ENCODE measurements at places on chromosomes 16 and 17.

- no peak for DNase-seq
These were observed 55.4 kb downstream of the GP2 start for GRCh38 chr16:20271893-20272292.

DNA sequence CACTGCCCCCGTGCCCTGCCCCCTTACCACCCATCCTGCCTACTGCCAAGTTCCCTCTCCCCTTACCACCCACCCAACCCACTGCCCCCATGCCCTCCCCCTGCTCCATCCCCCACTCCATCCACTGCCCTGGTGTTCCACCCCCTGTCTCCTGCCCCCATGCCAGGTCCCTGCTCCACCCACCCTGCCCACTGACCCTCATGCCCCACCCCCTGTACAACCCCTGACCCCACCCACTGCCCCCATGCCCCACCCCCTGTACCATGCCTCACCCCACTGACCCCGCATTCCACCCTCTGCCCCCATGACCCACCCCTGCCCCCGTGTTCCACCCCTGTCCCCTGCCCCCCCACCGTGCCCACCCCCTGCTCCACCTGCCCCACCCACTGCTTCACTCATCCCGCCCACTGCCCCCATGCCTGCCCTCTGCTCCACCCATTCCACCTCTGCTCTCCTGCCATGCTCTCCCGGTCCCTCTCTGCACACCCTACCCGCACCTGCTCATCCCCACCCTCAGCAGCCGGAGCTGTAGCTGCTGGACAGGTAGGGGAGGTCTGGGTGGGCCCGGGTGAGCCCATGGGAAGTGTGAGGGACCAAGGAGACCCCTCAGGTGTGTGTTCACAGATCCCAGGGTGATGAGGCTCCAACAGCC is 7.4 kb upstream of the FN3KRP start:
- DNase-seq: no peak

DNA sequence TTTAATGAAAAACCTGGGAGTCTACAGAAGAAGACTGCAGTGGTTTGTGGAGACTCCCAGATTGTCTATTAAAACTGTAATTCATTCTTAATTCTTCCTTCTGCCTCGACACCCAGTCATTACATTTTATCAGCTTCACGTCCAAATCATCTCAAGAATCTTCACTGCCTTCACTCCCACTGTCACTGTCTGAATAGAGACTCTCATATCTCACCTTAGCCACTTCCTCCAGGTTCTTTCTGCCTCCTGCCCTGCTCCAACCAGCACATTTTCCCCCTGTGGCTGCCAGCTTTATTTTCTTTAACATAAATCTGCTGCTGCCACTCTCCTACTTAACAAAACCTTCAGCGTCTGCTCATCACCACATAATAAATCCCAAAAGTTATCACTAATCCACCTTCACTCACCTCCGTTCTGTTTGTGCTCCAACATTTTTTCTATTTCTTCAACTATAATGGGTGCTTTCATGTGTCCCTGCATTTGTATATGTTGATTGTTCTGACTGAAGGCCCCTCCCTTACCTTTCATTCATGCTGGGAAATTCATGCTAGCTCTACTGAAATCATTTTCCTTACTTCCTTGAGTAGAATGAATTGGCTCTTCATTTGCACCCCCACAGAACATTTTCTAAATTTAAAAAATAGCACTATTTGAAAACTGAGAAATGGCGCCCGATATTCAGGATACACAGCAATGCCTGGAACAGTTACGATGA is 38.9 kb downstream of the KCNJ2 start:
- DNase-seq: no peak

DNA sequence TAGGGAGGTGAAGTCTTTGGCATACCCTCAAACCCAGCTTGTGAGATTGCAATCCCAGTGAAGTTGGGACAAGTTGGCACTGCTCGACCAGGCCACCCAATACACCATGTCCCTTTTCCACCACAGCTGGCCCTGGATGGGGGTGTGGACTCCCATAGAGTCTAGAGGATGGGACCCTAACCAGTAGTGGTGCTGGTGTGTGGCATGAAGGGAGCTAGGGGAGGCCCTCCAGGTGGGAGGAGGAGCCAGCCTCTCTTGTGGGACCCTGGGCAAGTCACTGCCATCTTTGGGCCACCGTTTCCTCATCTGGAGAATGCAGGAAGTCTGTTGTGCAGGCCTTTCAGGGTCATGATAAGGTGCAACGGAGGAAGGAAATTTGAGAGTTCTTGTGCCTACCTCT is 1854.9 kb downstream of the TP53TG3F start:
- no peak for DNase-seq

GRCh38 chr17:39867880-39868553 is at the start of gene ZPBP2:
Gene ZPBP2, plus strand, starts transcription at chr17:39868202. Its CDS starts 153 bp downstream, at chr17:39868355.
- DNase-seq: no peak

DNA sequence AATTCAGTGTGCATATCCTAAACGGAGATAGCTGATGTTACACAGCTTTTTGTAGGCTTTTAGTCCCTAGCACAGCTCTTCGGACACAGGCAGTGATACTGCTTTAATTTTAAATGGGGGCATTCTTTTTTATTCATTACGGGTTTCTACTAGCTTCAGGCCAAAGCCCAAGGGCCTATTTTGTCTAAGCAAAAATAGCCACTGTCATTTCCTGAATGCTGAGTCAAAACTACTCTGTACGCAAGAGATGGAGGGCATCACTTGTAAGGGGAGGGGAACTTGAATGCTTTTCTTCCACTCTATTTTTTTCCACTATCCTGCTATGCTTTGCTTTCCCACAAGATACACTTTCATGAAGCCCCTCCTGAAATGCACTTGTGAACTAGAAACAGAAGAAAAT is 360.7 kb downstream of the PMP22 start:
- DNase-seq: no peak

DNA sequence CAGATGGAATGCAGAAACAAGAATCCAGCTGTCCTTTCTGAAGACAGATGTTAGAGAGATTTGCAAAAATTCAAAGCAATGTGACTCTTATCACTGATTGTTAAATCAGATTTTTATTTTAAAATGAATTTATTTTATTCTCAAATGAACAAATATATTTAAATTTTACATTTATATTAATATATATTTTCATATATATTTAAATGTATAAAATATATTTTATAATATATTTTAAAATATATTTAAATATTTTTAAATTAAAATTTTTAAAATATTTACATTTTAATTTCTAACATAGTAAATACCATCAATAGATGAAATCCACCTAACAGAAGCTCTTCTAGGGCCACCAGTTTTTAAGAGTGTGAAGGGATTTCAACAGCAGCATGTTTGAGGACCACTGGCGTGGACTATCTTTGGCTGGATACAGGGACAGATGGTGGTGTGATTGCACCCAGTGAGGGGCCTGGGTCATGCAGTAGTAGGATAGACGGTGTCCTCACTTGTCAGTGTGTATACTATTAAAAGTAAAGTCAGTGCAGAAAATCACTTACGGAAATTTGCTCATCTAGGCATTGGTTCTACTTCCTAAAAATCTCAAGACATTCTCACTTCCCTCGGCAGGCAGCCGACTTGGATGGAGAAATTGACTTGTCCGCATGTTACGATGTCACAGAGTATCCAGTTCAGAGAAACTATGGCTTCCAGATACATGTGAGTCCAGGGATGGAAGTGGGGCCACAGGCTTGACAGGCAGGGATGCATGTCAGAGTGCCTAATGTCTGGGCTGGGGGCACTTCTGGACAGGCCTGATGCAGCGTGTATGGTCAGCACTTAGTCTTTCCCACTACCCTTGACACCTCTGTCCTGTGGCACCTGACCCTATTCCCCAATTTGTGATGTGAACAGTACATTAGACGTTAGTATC is 56.3 kb downstream of the PLD6 start:
- no peak for DNase-seq

DNA sequence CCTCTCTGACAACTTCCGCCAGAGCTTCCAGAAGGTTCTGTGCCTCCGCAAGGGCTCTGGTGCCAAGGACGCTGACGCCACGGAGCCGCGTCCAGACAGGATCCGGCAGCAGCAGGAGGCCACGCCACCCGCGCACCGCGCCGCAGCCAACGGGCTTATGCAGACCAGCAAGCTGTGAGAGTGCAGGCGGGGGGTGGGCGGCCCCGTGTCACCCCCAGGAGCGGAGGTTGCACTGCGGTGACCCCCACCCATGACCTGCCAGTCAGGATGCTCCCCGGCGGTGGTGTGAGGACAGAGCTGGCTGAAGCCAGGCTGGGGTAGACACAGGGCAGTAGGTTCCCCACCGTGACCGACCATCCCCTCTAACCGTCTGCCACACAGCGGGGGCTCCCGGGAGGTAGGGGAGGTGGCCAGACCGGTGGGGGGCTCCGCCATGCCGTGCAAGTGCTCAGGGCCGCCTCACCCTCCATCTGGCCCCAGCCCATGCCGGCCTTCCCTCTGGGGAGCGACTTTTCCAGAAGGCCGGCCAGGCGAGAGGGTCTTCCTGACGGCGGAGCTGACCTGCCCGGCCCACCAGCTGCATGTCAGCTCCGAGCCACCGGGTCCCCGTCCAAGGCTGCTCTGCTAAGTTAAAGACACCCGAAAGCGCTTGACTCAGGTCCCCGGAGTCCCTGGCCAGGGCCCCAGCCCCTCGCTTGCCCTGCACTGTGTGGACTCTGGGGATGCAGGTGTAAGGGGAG is 7.4 kb downstream of the SSTR5 start:
- DNase-seq: no peak

GRCh38 chr17:75738218-75738802 is 17.1 kb downstream of the ITGB4 start:
- peak; percentile 48 for DNase-seq

DNA sequence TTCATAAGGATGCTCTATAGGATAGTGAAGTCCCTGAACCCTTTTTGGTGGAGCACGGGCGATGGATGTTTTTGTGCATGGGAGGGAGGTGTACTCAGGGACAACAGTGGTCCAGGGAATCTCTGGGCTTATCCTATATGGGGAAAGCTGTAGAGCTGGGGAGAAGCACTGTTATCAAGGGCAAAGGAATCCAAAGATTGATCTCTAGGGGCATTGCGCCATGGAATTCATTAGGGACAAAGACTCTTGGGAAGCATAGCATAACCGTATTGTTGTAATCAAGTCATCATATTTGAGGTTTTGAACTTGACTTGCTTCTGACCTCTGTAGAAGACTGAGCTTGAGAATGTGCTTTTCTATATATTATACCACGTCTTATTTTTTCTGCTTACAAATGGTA is 172.9 kb upstream of the ZFHX3 start:
- DNase-seq: no peak

DNA sequence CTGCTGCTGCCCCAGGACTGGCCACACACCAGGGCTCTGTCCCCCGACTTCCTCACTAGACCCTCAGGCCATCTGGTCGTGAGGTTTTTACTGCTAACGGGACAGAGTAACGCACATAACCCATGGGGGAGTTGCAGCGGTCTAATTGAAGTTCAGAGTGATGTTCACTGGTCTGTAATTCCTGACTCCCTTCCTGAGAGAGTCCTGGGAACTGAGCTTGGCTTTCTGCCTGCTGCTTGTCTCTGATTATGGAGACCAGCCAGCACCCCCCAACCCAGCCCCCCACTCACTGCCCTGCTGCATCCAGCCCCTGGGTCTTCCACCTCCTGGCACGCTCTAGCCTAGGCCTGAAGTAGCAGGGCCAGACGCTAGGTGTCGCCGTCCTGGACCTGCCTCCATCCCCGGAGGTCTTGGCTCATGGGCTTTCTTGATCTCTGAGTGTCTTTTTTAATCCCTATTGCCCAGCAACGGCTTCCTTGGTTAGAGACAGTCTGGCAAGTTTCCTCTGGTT is 192.9 kb downstream of the CCDC182 start:
- DNase-seq: no peak

DNA sequence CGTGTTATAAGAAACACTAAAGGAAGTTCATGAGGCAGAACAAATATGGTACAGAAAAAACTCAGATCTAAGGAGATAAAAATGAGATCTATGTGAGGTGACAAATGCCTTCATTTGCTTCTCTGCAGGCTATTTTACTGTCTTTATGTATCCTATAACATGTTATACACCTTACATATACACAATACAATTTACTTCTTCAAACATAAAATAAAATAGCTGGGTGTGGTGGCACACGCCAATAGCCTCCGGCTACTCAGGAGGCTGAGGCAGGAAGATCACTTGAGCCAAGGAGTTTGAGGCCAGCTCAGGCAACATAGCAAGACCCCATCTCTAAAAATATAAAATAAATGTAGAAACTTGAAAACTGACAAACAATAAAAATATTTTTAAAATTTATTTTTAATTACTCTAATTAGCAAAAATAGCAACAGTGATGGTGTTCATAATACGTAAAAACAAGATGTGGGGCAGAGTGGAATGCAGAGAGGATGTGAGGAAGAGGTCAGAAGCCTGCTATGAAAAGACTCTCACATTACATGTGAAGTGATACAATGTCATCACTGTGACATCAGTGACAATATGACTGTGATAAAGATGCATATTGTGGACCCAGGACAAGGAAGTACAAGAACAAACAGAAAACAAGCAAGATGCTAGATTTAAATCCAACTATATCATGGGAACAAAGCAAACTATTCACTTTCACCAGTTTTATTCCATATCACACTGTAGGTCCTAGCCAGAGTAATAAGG is 31.0 kb downstream of the VPS53 start:
- no peak for DNase-seq

DNA sequence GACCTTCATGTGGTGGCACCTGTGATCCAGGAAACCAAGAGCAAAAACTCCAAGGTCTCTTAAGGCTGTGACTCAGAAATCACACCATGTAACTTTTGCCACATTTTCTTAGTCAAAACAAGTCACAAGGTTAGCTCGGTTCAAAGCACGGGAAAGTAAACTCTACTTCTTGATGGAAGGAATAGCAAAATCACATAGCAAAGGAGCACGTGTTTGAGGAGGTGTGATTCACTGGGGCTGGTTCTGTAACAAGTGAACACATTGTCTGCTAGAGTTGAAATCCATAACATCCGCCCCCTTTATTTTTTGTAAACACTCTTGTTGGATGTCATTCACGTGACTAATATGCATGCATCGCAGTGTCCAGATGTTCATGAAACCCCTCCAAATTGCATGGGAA is 415.0 kb upstream of the MAF start:
- peak; percentile 26 for DNase-seq

DNA sequence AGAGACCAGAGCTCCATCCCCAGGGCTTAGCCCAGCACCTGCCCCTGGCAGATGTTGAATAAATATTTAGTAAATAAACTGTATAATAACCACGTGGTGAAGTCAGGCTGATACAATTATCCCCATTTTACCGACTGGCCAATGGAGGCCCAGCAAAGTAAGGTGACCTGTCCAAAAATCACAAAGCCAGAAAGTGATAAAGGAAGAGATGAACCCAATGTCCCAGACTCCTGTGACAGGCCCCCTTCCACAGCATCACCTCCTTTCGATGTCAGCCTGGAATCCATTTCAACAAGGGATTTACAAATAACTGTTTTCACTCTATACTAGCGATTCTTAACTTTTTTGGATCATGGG is 5.5 kb downstream of the TVP23A start:
- no peak for DNase-seq

GRCh38 chr17:48131216-48131824 is 23.8 kb downstream of the SNX11 start:
- DNase-seq: peak; percentile 66

- no peak for DNase-seq
These were observed 175.3 kb upstream of the CDH13 start for GRCh38 chr16:82451449-82451848.

- DNase-seq: peak; percentile 82
These were observed 24.0 kb upstream of the GRIN2A start for GRCh38 chr16:10206215-10206614.

GRCh38 chr16:67825119-67825518 is 17.0 kb upstream of the THAP11 start:
- DNase-seq: no peak

Data from kidney tubule cell (primary cell).